Astrocyte (in vitro differentiated cells and primary cell): ENCODE measurements at places on chromosomes 2 and 18. TPM values are rescaled to one million over a fixed set of nuclear protein-coding genes. Genes with fewer than 3 reads are reported as not detected.

The GPR45 gene
- total RNA-seq = 0.22 TPM in 1 of 2 replicates, not detected in the other

The PLCD4 gene
- total RNA-seq = 0.86 and 0.89 TPM in 2 replicates

The TEKT4 gene
- not detected in 2 replicates for total RNA-seq

GRCh38 chr18:47868744-47869143, 61.7 kb downstream of the SMAD2 start:
- DNase-seq = no peak
- no peak overlapping the region for H3K27ac ChIP-seq
- no peak overlapping the region for H3K4me3 ChIP-seq
- peaks cover 12% of the 10 kb centered on the region for H3K36me3 ChIP-seq
- no peaks in the 10 kb centered on the region for H3K27me3 ChIP-seq

GRCh38 chr18:26909599-26910290, 44.2 kb upstream of the AQP4 start:
- no peak for DNase-seq
- H3K4me3 ChIP-seq = no peak overlapping the region
- no peaks in the 10 kb centered on the region for H3K36me3 ChIP-seq
- H3K4me1 ChIP-seq = no peaks in the 10 kb centered on the region
- H3K27ac ChIP-seq = no peak overlapping the region

DNA sequence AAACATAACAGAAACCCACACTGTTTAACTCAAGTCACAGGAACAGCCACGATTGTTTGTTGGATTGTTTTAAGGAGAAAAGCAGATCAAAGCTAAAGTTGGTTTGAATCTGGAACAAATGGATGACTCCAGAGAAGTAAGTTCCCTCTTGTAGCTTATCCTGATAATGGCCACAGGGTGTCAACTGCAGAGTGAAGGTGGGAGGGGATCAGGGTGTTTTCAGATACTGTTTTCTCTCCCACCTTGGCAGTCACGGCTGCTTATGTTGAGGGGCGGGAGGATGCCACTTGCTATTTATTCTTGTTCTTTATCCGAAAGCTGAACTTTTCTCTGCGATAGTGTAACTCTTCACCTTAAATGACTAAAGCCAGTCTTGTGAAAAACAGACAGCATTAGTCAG, 36.5 kb upstream of the INPP4A start:
- H3K36me3 ChIP-seq = no peaks in the 10 kb centered on the region
- peaks cover 3% of the 10 kb centered on the region for H3K27me3 ChIP-seq
- no peak overlapping the region for H3K27ac ChIP-seq
- H3K4me3 ChIP-seq = no peak overlapping the region
- DNase-seq = no peak
- no peaks in the 10 kb centered on the region for H3K4me1 ChIP-seq

DNA sequence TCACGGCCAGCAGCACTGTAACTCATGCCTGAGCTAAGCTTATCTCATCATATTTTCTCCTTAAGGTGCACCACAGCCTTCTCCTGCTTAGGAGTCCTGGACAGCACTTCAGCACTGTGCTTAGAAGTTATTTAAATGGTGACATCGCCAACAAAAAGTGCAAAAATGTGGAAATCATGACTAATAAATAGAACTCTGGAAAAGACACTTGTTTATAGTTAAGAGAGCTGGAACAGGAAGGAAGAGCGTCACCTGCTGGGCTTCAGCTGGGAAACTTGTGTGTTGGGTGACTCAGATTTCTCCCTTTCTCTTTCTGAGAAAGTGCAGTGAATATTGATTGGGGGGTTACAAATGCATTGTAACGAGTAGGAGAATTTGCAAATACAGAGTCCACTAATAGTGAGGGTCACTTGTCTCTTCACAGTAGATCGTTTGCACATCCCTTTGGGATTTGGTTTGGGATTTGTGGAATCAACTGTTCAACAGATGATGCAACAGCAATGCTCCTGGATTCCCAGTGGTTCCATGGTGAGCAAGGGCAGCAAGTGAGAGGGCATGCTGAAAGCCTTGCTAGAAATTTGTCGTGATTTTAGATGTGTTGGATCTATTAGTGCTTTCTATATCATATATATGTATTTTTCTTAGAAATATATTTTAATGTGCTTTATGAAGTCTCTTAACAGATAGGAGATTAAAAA, 84.2 kb downstream of the DOK6 start:
- peak; percentile 45 for DNase-seq
- no peak overlapping the region for H3K4me3 ChIP-seq
- H3K27ac ChIP-seq = no peak overlapping the region
- H3K36me3 ChIP-seq = no peaks in the 10 kb centered on the region

GRCh38 chr2:184581391-184581790, 16.9 kb upstream of the ZNF804A start:
- H3K27ac ChIP-seq = no peak overlapping the region
- no peak overlapping the region for H3K4me3 ChIP-seq
- no peaks in the 10 kb centered on the region for H3K27me3 ChIP-seq

The FOXD4L1 gene
- total RNA-seq = not detected in 2 replicates

The ILKAP gene
- 32.3 and 35.2 TPM in 2 replicates for total RNA-seq

The ANKRD29 gene
- 0.70 and 0.75 TPM in 2 replicates for total RNA-seq

DNA sequence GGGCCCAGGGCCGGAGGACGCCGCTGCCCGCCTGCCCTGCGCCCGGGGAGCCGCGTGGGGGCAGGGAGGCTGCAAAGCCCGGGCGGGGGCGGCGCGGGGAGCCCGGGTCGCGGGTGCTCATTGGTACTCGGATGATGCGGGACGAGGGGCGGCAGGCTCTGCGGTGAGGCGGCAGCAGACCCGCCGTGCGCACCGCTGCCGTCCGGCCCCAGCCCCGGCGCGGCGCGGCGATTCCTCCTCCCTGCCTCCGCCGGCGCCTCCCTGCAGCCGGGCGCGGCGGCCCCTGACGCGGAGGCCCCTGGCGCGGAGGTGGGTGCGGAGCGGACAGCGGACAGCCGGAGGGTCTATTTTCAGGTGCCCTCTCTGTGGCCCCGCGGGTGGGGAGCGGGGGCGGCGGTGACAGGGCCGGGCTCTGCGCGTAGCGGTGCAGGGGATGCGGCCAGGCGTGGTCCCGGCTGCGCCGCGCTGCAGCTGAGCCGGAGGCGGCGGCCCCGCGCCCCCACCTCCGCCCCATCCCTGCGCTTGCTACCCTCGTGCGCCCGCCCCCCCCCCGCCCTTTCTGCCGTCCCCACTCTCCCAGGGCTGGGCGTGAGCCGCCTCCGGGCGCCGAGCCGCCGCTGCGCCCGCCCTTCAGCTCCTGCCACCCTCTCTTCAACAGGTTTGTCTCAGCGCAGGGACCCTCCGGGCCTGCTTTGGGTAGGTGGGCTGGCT, 640 bp downstream of the SPTBN1 start:
- H3K36me3 ChIP-seq = no peaks in the 10 kb centered on the region
- peaks cover 22% of the 10 kb centered on the region for H3K4me1 ChIP-seq
- H3K4me3 ChIP-seq = peak overlapping the region; percentile 90

DNA sequence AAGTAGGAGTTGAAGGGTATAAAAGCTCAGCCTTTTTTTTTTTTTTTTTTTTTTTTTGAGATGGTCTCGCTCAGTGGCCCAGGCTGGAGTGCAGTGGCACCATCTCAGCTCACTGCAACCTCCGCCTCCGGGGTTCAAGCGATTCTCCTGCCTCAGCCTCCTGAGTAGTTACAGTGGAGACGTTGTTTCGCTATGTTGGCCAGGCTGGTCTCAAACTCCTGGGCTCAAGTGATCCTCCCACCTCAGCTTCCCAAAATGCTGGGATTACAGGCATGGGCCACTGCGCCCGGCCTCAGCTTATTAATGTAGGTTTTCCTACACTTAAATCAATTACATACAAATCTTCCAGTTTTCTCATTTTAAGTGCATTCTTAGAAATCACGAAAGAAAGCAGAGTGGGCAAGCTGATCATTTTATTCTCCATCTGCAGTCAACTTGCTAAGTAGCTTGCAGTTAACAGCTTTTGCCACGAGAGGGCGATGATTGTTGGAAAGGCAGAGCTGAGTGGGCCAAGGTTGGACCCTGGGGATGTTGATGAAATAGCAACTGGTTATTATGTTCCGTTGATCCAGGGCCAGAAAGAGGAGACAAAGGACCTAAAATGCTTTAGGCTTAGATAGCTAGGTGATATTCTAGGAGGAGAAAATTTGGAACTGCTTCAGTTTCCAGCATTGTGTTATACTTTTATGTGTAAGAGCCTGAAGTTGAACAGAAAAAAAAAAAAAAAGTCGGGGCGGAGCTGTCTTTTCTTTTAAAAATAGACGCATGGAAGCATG, 234.4 kb upstream of the EPAS1 start:
- H3K27ac ChIP-seq = no peak overlapping the region
- peak; percentile 65 for DNase-seq
- H3K4me1 ChIP-seq = peaks cover 29% of the 10 kb centered on the region
- H3K27me3 ChIP-seq = no peaks in the 10 kb centered on the region
- no peak overlapping the region for H3K4me3 ChIP-seq

GRCh38 chr2:19362755-19363473, 4.5 kb upstream of the OSR1 start:
- H3K4me3 ChIP-seq = peak overlapping the region; percentile 84
- peaks cover 15% of the 10 kb centered on the region for H3K4me1 ChIP-seq
- peaks cover 70% of the 10 kb centered on the region for H3K27me3 ChIP-seq
- DNase-seq = peak; percentile 55
- H3K36me3 ChIP-seq = no peaks in the 10 kb centered on the region
- no peak overlapping the region for H3K27ac ChIP-seq

The GALNT13 gene
- total RNA-seq = 2.0 and 2.6 TPM in 2 replicates

- H3K27ac ChIP-seq = no peak overlapping the region
- DNase-seq = no peak
- peaks cover 7% of the 10 kb centered on the region for H3K4me1 ChIP-seq
- H3K36me3 ChIP-seq = no peaks in the 10 kb centered on the region
- peaks cover 35% of the 10 kb centered on the region for H3K27me3 ChIP-seq
These were observed 3.7 kb downstream of the NEURL3 start for GRCh38 chr2:96501471-96501874.

GRCh38 chr18:9531791-9532410, 56.6 kb downstream of the RALBP1 start:
- no peak overlapping the region for H3K4me3 ChIP-seq
- no peak overlapping the region for H3K27ac ChIP-seq
- no peaks in the 10 kb centered on the region for H3K27me3 ChIP-seq
- peaks cover 5% of the 10 kb centered on the region for H3K4me1 ChIP-seq

- no peaks in the 10 kb centered on the region for H3K27me3 ChIP-seq
- no peaks in the 10 kb centered on the region for H3K36me3 ChIP-seq
- peaks cover 18% of the 10 kb centered on the region for H3K4me1 ChIP-seq
- DNase-seq = peak; percentile 70
- H3K4me3 ChIP-seq = no peak overlapping the region
These were observed 419.4 kb downstream of the MEIS1 start for GRCh38 chr2:66854298-66854697.

The ASB18 gene
- not detected in 2 replicates for total RNA-seq

DNA sequence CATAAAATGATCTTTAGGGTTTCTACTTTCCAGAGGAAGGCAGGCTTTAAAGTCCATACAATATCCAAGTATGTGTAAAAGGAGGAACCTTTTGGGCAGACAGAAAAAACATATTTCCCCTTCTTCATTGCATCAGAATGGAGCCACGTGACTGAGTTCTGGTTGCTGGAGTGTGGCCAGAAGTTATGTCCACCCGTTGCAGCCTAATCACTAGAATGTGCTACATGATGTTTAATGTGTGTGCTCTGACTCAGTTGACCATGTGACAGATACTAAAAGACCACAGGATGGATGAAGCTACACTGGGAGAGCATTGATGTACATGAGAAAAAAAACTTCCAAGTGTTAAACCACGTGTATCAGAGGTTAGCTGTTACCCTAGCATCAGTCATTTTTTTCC, 460.9 kb downstream of the RIT2 start:
- no peak overlapping the region for H3K27ac ChIP-seq
- H3K36me3 ChIP-seq = no peaks in the 10 kb centered on the region
- H3K4me3 ChIP-seq = no peak overlapping the region
- no peaks in the 10 kb centered on the region for H3K4me1 ChIP-seq
- H3K27me3 ChIP-seq = no peaks in the 10 kb centered on the region
- DNase-seq = peak; percentile 18

GRCh38 chr2:188365058-188365641, 73.5 kb downstream of the GULP1 start:
- H3K36me3 ChIP-seq = no peaks in the 10 kb centered on the region
- H3K27me3 ChIP-seq = no peaks in the 10 kb centered on the region
- H3K4me1 ChIP-seq = no peaks in the 10 kb centered on the region
- DNase-seq = no peak

DNA sequence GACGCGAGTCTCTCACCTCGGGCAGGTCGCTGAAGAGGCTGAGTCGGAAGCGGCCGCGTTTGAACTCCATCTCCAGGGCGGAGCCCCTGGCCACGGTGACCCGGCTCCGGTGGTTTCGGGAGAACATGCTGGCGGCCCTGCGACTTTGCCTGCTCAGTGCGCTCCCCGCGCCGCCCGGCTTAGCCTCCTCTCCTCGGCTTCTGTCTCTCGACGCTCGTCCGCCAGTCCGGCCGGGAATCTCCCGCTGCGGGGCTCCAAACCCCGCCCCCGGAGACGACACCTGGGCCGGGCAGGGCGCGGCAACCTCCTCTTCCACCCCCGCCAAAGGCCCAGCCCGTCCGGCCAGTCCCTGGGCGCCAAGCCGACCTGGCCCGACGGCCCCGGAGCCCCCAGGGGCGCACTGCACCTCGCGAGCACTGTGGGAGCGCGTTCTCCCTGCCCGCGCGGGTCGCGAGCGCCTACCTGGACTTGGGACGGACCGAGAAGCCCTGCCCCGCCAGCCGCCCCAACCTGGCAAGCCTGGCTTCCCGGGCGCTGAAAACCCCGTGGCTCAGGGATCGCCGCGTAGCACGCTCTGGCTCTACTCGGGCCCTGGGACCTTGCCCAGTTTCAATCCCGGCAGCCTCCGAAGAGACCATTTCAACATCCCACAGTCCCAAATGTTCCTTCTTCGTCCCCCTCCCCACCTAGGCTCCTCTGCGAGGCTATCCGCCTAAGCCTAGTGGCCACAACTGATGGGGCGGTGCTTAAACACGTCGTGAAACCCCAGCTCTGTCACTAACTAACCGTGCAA, at the start of gene RTKN:
Gene RTKN, minus strand, starts transcription at position 248 of the 793 bp plus-strand sequence. Its CDS starts 121 bp downstream, at position 127.
- peaks cover 45% of the 10 kb centered on the region for H3K4me1 ChIP-seq
- DNase-seq = no peak
- no peaks in the 10 kb centered on the region for H3K36me3 ChIP-seq
- no peak within 1 kb of the TSS for H3K27ac ChIP-seq

The IL1RN gene
- not detected in 2 replicates for total RNA-seq

DNA sequence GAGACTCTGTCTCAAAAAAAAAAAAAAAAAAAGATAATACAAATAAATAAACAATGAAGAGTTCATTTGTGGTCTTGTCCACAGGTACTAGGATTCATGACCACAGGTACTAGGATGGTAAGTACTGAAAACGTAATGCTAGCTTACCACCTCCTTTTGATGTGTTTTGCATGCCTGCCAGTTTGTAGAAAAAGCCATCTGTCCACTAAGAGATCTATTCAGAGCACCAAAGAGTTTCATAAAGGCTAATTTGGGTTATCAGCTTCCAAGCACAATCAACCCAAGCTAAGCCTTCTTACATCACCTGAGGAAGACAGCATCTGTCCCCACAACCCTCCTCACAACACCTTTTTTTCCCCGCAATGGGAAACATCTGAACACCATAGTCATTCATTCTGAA, 477.2 kb downstream of the ZEB2 start:
- DNase-seq = no peak
- no peaks in the 10 kb centered on the region for H3K36me3 ChIP-seq
- no peak overlapping the region for H3K27ac ChIP-seq
- no peak overlapping the region for H3K4me3 ChIP-seq
- H3K4me1 ChIP-seq = no peaks in the 10 kb centered on the region
- H3K27me3 ChIP-seq = no peaks in the 10 kb centered on the region
